ENCODE measurements at places on chromosomes 4 and X.

DNA sequence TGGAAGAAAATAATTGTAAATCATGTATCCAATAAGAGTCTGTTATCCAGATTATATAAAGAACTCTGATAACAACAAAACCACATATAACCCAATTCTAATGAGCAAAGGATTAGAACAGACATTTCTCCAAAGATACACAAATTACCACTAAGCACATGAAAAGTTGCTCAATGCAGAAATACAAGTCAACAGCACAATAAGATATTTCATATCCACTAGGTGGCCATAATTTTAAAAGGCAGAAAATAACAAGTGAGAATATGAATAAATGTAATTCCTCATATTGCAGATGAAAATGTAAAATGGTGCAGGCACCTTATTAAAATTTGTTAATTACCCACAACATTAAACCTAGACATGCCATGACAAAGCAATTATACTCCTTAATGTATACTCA is 73.9 kb upstream of the ZCCHC13 start:
- no peak for DNase-seq

DNA sequence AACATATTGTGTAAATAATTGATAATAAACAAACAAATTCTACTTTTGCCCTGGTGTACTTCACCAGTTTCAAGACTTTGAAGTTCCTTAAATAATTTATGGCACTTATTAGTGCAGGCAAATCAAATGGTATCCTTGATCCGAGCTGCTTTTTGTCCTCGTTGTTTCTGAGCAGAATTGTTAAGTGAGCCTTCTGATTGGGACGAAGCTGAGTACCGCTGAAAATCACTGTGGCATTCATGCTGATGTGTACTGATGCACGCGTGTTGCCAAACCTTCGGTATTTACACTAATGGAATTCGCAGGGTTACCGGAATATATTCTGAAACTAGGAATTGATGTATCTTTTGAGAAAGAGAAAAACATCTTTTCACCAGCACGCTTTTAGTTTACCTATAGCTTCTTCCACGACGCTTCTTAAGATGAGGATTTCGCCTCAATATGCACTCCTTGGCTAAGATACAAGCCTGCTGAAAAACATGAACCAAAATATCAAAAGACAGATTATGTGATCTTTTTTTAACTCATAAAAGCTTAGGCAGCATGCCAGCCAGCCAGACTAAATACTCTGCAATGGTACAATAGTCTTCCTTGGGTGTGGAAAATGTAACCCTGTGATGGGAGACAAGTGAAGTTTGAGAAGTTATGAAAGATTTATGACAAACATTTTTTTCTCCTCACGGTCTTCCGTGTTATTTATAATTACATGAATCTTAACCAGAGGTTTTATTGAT is 48.9 kb upstream of the TENM3 start:
- DNase-seq = no peak

DNA sequence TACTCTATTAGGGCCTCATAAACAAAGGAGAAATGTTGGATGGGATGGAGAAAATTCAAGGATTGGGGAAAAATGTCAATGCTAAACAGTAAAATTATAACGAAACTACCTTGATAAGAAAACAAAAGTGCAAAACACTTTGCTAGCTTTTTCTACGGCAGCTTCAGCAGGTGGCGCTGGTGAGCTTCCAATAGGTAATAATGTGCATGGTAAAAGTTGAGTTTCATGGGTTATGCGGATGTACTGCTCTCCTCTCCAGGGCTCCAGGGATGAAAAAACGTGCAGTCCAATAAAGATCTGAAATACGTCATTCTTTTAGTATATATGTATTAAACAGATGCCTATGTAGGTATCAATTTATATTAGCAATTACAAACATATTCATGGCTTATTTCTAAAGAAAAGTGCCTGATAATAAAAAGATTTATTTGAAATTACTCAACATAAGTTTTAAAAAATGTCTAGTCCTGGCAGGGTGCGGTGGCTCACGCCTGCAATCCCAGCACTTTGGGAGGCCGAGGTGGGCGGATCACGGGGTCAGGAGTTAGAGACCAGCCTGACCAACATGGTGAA is 239.6 kb downstream of the GRXCR1 start:
- DNase-seq = peak; percentile 85

DNA sequence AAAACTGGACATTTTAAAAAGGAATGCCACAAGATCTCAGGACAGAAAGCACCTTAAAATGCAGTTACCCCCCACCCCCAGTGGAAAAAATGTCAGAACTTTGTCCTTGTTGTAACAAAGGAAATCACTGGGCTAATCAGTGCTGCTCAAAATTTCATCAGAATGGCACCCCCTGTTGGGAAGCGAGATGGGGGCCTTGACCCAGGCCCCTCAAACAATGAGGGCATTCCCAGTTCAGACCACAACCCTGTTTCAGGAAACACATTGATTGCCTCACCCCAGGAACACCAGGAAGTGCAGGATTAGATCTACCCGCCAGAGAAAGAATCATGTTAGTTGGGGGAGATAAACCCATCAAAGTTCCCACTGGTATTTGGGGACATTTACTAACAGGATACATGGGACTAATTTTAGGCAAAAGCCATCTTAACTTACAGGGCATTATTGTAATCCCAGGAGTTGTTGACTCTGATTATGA is 16.4 kb downstream of the SPIN2B start:
- DNase-seq = no peak
